Activated CD4-positive, alpha-beta memory T cell treated with anti-CD3 and anti-CD28 coated beads for 36 hours (primary cell): ENCODE measurements at places on chromosomes 12 and 14. TPM values are rescaled to one million over a fixed set of nuclear protein-coding genes. Genes with fewer than 3 reads are reported as not detected.
A peak's percentile ranks its signal among the peaks of the same experiment; 100 is the strongest.

DNA sequence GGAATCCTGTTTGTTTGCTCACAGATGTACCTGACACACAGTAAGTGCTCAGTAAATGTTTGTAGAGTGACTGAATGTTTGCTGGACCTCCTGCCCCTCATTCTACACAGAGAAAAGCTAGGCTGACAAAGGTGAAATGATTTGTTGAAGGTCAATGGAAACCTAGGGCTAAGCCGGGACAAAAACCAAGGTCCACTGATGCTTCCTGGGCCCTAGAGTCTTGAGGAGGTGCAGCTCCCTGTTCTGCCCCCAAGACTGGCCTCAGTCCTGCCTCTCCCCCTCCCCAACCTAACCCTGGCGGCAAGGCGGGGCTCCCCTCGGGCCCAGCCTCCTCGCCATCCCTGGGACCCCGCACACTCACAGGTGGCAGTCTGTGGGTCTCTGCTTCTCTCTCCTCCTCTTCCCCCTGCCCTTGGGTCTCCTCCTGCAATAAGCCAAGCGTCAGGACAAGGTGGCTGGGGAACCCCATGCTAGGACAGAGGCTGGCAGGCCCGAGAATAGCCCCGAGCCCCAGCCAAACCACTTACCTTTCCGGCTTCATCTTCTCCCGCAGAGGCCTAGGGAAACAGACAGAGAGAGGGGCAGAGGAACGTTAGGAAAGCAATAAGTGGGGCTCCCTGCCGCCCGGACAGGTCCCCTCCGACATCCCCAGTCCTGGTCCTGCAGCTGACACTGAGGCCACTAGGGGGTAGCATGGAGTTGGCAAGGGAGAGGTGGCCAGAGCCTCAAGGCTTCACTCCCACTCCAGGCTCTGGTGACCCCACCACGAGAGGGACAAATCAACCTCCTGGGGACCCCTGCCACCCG is 9.3 kb downstream of the PGF start:
- peak; percentile 84 for DNase-seq

GRCh38 chr12:79818856-79819255 is 116.0 kb downstream of the PPP1R12A start:
- DNase-seq: no peak

- DNase-seq: no peak
Measured at GRCh38 chr14:60661721-60662120, 12.4 kb upstream of the SIX1 start.

Gene TSHR
- not detected for total RNA-seq

Gene MSRB3
- not detected for total RNA-seq

Gene SLC25A47
- not detected for total RNA-seq

- DNase-seq: no peak
Measured at GRCh38 chr12:111998015-111998414, 14.9 kb downstream of the TMEM116 start.

GRCh38 chr12:28512406-28512805 is 322.1 kb downstream of the CCDC91 start:
- DNase-seq: no peak

DNA sequence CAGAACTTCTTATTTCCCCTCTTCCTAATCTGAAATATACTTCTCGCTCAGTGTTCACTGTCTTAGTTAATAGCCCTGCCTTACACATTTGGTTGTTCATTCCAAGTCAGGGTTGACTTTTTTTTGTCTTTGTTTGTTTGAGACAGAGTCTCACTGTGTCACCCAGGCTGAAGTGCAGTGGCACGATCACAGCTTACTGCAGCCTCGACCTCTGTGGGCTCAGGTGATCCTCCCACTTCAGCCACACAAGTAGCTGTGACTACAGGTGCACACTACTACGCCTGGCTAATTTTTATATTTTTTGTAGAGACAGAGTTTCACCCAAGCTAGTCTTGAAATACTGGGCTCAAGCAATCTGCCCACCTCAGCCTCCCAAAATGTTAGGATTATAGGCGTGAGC is 42.3 kb upstream of the PRPF39 start:
- DNase-seq: no peak

Gene IFT43
- total RNA-seq: 14.1 TPM

- DNase-seq: no peak
Measured at GRCh38 chr12:71161591-71161990, 3.8 kb upstream of the TSPAN8 start.

Gene ESRRB
- not detected for total RNA-seq

GRCh38 chr14:75223664-75224154 is 47.3 kb upstream of the TMED10 start:
- peak; percentile 38 for DNase-seq

DNA sequence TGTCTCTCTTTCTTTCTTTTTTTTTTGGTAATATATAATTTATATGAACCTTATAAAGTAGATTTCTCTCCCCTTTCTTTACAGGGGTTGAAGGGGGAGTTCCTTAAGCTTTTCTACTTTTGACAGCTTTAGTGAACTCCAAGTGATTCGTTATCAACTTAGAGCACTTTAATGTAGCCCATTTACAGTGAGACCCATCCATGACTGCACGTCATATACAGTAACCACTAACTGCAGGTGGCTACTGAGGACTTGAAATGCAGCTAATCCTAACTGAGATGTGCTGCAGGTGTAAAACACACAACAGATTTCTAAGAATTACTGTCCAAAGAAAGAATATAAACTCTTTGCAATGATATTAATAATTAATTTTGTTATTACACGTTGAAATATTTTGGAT is 582 bp downstream of the LRRIQ1 start:
- DNase-seq: no peak

DNA sequence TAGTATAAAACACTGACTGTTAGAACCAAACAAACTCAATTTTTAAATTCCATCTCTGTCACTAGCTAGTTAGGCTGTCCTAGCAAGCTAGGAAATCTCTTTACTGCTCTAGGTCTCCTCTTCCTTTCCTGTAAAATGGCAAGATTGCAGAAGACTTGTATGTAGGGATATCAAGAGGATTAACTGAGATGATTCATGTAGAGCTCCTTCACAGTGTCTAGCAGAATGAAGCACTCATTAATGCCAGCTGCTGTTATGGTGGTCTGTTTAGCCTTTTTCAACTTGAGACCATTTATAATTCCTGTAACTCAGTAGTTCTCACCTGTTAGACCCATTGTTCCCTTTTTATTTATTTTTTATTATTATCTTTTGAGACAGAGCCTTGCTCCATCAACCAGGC is 67.8 kb upstream of the KCNH3 start:
- no peak for DNase-seq

Gene TXNDC16
- 4.8 TPM for total RNA-seq

Gene TEX52
- 0.19 TPM for total RNA-seq

Gene MYO1A
- 0.97 TPM for total RNA-seq

Gene ASB2
- 40.6 TPM for total RNA-seq

Gene IQSEC3
- 0.17 TPM for total RNA-seq

DNA sequence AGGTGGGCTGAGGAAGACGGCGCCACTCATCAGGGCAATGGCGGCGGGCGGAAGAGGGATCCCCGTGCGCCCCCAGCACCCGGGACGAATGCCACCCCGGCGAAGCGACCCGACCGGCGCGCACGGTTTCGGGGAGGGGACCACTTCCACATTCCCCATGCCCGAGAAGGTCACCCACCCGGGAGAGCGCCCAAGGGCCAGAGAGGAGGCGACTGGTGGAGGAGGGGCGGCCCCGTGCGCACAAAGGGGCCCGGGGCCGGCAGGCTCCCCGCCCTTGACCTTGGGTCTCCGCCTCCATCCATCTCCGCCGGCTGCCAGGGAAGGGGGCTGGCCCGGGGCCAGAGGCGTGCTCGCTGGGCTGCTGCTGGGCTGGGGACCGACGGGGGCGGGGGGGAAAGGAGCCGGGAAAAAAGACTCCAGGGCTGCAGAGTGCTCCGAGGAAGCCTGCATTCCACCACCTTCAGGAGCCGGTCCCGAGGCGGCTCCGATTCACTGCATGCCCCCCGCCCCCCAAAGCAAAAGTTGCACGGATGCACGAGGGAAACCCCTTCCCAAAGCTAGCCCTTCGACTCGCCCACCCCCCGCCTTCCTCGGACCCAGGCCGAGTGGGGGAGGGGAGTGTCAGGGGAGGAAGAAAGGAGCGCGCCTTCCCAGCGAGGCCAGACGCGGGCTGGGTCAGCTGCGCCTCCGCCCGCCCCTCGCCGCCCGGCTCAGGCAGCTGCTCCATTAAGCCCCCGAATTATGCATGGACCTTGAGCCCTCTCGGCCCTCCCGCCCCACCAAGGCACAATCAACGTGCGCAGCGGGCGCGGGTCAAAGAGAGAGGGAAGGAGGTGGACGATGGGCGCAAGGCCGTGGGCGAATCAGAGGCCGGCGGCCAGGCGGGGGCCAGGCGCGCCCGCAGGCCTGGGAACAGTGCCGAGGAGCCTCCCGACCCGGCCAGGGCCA is 26.2 kb downstream of the BCL11B start:
- no peak for DNase-seq

- no peak for DNase-seq
Measured at GRCh38 chr14:42856106-42856505, 1249.4 kb downstream of the LRFN5 start.

Gene PTPRQ
- not detected for total RNA-seq

Gene FGD4
- 0.22 TPM for total RNA-seq

DNA sequence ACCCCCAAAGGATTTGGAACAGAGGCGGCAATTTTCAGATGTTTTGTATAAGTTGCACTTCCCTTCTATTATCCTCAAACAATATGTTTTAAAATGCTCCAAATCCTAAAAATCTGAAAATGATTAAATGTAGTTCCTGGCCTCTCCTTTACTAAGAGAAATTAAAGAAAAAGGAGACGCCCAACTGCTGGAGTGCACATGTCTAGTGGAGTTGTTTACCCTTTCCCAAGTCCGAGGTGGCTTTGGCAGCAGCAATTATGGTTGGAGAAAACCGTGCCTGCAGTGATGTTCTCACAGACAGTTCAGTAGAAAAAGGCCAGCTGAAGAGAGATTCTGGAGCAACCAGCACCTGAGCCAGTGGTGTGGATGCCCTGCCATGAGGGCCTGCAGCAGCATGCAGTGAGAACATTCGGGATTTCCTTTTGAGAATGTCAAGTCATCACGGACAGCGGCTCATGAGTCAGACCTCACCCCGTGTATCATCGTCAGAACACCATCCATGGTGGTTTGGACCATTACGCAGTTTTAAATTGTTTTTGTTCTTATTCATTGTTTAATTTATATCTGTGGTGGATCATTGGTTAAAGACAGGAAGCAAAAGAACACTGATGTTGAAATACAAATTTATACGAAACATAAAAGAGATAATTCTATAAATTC is 179.0 kb upstream of the KRR1 start:
- no peak for DNase-seq

Gene DBX2
- not detected for total RNA-seq

DNA sequence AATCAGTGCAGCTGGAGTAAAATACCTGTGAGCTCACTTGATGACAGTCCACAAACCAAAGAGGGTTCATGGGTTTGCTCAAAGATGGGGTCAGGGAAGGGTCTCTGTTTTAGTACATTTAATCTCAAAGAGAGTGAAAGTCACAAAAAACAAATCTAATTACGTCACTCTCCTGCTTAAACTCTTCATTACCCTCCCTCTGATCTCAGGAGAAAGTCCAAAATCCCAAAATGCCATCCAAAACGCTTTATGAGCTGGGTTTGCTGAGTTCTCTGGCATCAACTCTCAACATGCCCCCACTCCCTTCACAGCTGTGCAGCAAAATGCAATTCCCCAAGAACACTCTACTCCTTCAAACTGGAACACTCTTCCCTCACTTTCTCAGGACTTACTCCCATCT is 40.4 kb upstream of the LGR5 start:
- no peak for DNase-seq

Gene SPX
- total RNA-seq: 0.36 TPM

DNA sequence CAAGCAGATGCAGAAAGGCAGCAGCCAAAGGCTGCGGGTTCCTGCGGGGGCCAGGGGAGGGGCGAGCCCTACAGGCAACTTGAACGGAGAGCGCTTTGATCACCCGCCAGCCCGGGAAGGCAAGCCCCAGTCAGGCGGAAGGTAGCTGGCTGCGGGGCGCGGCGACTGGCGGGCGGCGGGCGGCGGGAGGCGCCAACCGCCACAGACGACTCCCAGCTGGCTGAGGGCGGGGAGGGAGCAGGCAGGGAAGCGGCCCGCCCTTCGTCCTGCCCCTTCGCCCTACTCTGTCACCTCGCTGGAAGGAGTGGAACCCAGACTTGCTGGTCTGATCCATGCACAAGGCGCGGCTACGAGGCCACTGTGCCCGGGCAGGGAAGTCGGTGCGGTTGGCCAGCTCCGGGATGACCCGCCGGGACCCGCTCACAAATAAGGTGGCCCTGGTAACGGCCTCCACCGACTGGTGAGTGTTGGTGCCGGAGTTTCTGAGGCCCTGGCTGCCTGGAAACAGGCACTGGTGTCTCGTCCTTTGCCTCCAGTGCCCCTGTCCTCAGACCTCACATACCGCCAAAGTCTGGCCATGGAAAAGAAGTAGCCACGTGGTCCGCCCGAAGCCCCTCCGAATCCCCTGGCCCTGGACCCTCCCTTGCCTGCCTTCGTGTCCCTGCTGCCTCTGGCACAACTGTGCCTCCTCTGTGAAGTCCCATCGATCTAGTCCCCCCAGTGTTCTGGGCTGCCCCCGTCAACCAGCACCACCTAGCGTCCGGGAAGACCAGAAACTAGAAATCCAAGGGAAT is 15.4 kb upstream of the CARMIL3 start:
- DNase-seq: peak; percentile 77

- DNase-seq: no peak
Measured at GRCh38 chr12:53754188-53754585, 2.4 kb upstream of the CISTR start.
